ENCODE measurements at places on chromosomes 1 and 21. TPM values are rescaled to one million over a fixed set of nuclear protein-coding genes. Genes with fewer than 3 reads are reported as not detected.

LRIF1 gene
- total RNA-seq, result 12.9 TPM

PTPRU gene
- 6.9 TPM for total RNA-seq

INAVA gene
- not detected for total RNA-seq

CLDN17 gene
- total RNA-seq, result not detected

CDC42BPA gene
- 113 TPM for total RNA-seq

DNA sequence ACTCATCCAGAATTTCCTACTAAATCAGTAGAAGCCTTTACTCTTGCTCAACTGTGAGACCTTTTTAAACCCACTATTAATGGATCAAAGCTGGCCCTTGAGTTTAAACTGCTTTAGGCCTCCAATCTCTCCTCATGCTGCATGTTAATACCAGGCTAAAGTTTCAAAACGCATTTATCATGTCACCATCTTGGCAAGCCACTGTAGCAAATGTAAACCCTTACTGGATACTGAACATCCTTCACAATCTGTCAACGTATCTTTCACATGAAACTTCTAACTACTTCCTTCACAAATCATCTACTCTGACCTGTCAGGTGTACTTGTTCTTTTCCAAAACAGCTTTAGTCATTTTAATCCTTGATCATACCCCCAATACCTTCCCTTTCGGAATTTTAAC, 3.0 kb downstream of the PAXBP1 start:
- no peak for DNase-seq

DNA sequence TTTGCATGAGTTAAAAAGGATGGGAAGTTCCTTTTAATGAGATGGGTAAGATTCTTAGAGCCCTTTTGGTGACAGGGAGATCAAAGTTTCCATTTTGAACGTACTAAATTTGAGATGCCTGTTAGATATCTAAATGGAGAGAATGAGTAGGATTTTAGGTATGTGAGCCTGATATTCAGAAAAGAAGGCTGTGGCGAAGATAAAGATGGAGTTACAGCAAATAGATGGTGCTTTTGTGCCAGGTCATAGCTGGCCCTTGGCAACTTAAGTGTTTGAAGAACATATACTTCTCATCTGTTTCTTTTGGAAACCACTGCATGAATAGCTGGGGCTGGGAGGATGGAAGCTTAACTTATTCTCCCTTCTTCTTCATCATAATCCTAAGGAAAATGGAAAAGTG, 282.5 kb downstream of the PTBP2 start:
- no peak for DNase-seq

- DNase-seq, result no peak
Measured at GRCh38 chr1:150551051-150551783, 2.0 kb downstream of the ADAMTSL4 start.

DNA sequence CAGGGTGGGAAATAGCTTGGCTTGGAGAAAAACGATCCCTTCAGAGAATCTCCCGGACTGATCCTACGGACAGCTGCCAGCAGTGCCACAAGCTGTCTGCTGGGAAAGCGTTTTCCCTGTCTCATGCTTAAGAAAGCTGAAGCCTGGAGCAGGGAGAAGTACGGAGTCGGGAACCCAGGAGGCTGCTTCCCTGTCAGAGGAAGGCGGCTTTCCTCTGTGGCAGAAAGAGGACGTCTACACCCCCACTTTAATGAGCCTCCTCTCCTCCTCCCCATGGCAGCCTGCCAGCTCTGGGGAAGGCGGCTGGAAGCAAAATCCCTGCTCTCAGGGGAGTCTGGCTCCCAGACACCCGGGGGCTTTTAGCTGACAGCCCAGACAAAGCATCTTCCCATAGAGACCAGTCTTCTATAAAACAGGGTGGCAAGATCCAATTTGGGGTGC, 7.3 kb downstream of the KIF21B start:
- peak; percentile 52 for DNase-seq

DNA sequence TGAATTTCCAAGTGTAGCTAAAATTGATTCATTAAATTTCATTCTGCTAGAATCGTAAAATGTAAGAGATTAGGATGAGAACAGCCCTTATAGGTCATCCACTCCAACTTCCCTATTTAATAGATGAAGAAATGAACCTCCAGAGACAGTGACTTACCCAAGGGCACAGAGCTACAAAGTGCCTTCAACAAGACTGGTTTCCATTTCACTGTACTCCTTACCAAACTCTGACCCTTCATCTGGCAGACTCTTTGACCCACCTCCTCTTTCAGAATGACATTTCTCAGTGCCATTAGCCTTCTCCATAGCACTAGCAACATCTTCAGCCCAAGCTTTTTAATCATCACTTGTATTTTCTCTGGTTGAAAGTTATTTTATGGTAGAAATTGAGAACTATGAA, 161.3 kb downstream of the NEK7 start:
- DNase-seq, result no peak

DNA sequence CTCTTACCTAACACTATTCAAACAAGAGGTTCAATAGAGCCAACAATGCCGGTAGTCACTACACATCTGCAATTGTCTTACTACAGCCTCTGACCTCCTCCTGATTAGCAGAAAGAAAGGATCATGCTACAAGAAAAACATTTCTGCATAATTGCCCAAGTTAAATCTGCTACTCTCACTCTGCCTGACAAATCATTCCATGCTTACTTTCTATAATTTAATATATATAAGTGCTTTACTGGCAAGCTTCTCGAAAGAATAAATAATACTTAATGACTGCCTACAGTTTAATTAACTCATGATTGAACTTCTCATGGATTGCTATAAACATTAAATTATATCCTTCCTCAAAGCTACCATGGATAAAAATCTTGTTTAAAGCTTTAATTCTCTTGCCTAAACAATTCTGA, 156.0 kb downstream of the SLC45A1 start:
- no peak for DNase-seq

DNA sequence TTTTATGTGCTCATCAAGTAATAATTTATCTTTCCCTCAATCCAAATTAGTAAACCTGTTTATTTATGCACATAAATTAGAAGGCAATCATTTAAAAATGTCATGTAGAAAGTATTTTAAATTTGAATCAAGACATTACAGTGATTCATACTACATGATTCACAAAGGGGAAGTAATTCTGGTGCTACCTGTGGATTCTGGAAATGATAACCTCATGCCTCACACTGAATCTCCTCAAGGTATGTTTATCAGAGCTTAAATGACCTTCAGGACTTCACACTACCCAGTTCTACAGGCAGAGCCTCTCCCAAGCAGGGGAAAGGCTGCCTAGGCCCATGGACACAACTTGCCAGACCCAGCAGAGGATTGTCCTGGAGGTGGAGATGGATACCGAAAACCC, 25.2 kb upstream of the TDRD10 start:
- DNase-seq, result no peak

- DNase-seq, result no peak
Measured at GRCh38 chr1:28306301-28306949, 22.4 kb upstream of the MED18 start.

DNA sequence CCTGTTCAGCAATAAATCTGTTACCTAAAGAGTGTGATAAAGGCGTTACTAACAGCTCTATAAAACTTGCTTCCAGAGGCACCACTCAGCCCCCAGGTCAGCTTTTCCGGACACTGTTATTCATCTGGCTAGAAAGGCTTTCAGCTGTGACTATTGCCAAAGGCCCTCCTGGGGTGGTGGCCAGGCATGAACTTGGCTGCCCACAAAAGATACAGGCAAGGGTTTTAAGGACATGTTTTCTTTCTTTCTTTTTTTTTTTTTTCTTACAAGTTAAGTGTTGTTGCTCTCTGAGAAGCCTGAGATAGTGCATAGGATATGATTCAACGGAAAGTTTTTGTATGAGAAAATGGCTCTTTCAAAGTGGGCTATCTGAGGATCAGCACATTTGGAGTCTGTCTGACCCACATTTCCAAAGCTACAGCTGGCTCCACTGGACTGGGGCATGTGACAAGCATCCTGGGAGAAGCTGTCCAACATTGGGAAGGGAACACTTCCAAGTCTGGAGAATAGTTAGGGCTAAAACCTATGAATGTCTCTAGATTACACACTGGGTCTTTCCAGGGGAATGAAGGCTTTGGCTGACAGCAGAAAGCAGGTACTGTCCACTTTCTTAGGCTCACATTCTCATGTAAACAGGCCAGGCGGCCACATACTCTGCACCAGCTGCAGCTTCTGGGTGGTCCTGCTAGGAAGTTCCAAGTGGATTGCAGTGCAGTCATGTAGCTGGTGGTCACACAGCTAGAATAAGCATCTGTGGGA, 639.7 kb downstream of the LMO4 start:
- DNase-seq, result peak; percentile 81

All from fibroblast of villous mesenchyme (primary cell).